ENCODE measurements at places on chromosomes 3 and 15.

DNA sequence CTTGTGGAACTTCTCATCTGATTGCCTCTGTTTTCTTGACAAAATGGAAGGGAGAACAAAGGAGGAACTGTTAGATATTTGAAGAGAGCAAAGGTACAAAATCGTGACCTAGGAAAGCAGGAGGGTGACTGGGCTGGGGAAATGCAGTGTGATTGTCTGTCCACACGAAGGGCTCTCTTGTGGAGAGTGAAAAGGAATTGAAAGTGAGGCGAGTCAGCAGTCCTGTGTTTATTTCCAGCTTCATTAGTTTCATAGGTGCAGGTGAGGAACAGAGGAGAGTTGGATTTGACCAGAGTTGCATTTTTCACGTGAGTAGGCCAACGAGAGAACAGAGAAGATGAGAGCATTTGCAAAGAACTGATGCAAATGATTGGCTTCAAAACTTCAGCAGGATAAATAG lies 336.4 kb upstream of the SATB1 start:
- no peak for DNase-seq

DNA sequence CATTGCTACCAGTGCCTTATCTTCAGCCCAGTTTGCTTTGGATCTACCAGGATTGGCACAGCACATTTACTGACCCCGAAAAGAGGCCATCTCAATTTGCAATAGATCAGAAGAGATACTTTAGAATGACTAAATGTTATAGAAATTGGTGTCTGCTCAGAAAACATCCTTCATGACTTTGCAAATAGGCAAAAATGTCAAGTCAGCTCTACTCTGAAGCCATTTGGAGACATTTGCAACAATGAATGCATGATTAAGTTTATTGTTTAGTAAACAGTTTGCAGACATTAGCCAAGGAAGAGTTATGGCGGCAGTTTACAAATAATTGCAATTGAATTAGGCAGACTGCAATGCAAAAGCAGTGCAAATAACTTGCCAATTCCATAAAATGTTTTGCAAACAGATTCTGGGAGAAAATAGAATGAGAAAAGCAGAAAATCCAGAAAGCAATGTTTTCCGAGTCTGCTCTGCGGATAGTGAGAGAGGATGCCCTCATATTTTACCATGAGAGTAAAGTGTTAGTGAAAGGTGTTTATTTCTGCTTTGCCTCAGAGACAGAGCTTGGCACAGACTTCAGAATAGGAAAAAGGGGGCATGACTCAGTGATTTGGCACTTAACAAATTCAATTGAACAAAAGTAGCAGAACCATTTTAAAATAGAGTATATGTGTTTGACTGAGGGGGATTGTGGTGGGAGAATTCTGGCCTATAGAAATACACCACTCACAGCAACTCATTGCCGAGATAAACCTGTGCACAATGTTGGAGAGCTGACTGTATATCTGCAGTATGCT lies 334.9 kb upstream of the NR2F2 start:
- no peak for DNase-seq

GRCh38 chr3:179181021-179181472 lies 32.9 kb downstream of the PIK3CA start:
- no peak for DNase-seq

DNA sequence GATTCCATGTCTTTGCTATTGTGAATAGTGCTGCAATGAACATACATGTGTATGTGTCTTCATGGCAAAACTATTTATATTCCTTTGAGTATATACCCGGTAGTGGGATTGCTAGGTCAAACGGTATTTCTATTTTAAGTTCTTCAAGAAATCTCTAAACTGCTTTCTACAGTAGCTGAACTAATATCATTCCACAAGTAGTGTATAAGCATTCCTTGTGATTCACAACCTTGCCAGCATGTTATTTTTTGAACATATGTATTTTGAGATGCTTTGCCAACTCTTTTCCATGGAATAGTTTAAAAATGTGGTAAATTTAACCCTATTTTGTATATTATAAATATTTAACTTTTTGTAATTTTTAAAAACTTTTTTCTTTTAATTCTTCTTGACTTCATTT lies 592.7 kb upstream of the NAALADL2 start:
- no peak for DNase-seq

DNA sequence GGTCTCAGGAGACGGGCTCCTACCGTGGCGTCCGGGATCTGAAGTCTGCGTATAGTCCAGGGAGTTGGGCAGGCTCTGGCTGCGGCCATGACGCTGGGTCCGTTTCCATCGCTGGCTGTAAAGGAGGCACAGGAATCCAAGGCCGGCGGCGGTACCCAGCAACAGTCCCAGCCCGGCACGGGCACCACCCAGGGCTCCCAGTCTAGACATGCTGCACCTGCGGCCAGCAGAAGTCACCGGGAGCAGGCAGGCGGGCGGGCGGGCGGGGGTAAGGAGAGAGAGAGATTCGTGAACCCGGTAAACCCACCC lies 526 bp downstream of the RMDN3 start:
- peak; percentile 14 for DNase-seq

DNA sequence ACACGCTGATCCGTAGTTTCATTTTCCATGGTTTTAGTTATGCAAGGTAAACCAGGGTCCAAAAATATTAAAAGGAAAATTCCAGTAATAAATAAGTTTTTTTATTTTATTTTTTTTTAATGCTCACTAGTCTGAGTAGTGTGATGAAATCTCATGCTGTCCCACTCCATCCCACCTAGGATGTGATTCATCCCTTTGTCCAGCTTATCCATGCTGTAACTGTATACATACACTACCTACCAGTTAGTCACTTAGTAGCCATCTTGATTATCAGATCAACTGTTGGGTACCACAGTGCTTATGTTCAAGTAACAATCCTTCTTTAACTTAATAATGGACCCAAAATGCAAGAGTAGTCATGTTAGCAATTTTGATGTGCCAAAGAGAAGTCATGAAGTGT lies 75.2 kb downstream of the ESYT3 start:
- no peak for DNase-seq

DNA sequence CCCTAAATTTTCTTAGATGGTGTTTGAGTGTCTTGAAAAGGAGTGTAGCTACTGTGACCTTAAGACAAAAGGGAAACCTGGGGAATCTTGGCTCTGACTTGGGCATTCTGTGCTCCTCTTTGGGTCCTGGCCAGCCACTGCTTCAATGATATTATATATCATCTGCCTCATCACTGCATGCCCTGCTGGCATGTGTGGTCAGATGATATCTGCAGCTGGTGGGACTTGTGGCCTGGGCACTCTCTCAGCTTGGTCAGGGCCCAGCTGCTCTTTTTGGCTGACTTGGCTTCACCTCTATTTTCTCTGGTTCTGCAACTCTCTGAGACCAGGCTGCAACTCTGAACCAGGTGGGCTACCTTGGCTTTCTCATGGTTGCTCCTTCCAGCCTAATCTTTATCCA lies 446.1 kb upstream of the RARB start:
- DNase-seq, result no peak

Measured in stimulated activated CD4-positive, alpha-beta T cell treated with anti-CD3 and anti-CD28 coated beads, Interleukin-4, amount 100 ng/mL, for 1 hour (primary cell).